ENCODE measurements at places on chromosomes 6 and 20. TPM values are rescaled to one million over a fixed set of nuclear protein-coding genes. Genes with fewer than 3 reads are reported as not detected.

The TMEM151B gene
- total RNA-seq: 0.39 TPM

The CABLES2 gene
- total RNA-seq: 17.9 TPM

The PTCRA gene
- total RNA-seq: not detected

The CLVS2 gene
- total RNA-seq: 0.04 TPM

The CALHM6 gene
- total RNA-seq: not detected

The CD83 gene
- 6.6 TPM for total RNA-seq

The C6orf52 gene
- 10.9 TPM for total RNA-seq

The FLRT3 gene
- total RNA-seq: 2.5 TPM

The FUT9 gene
- not detected for total RNA-seq

The ULBP2 gene
- not detected for total RNA-seq

GRCh38 chr20:47070176-47070575 is 175.5 kb downstream of the EYA2 start:
- no peaks in the 10 kb centered on the region for H3K27me3 ChIP-seq
- no peak overlapping the region for H3K27ac ChIP-seq
- no peaks in the 10 kb centered on the region for H3K36me3 ChIP-seq
- no peak overlapping the region for H3K4me3 ChIP-seq
- H3K4me1 ChIP-seq: no peaks in the 10 kb centered on the region

DNA sequence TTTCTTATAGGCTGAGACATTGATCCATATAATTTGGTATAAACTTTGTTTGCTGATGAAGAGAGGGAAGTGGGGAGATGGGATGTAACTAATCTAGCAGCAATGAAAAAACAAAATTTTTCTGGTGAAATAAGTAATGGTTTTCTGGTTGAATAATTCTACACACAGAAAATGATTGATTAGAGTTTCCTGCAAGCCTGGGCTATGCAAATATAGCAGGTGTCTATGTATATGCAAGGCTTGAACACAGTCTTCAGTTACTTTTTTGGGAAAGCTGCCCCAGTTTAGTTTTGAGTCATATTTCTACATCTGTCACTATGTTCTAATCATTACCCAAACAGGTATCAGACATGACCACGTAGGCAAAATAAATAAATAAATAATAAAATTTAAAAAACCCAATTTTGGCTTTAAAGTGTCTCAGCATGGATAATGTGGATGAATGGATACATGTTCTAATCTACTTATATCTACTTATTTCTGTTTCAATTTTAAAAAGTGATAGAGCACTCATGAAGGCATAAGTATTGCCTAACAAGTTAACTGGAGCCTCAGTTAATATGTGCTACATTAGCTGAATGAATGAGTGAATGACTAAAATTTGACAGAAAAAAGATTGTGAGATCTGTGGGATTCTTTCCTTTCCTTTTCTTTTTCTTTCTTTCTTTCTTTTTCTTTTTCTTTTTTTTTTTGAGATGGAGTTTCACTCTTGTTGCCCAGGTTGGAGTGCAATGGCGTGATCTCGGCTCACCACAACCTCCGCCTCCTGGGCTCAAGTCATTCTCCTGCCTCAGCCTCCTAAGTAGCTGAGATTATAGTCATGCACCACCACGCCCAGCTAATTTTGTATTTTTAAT is 37.2 kb upstream of the TFB1M start:
- no peak for DNase-seq
- H3K4me1 ChIP-seq: no peaks in the 10 kb centered on the region
- H3K27me3 ChIP-seq: no peaks in the 10 kb centered on the region
- no peaks in the 10 kb centered on the region for H3K36me3 ChIP-seq
- H3K4me3 ChIP-seq: no peak overlapping the region

GRCh38 chr20:23375827-23376226 is 13.8 kb downstream of the GZF1 start:
- H3K4me3 ChIP-seq: no peak overlapping the region
- H3K36me3 ChIP-seq: peaks cover 57% of the 10 kb centered on the region
- no peak overlapping the region for H3K27ac ChIP-seq
- no peaks in the 10 kb centered on the region for H3K4me1 ChIP-seq
- H3K27me3 ChIP-seq: no peaks in the 10 kb centered on the region
- DNase-seq: no peak

- no peak overlapping the region for H3K27ac ChIP-seq
- DNase-seq: no peak
- H3K4me1 ChIP-seq: no peaks in the 10 kb centered on the region
These were observed 73.1 kb downstream of the ADTRP start for GRCh38 chr6:11705483-11705882.

DNA sequence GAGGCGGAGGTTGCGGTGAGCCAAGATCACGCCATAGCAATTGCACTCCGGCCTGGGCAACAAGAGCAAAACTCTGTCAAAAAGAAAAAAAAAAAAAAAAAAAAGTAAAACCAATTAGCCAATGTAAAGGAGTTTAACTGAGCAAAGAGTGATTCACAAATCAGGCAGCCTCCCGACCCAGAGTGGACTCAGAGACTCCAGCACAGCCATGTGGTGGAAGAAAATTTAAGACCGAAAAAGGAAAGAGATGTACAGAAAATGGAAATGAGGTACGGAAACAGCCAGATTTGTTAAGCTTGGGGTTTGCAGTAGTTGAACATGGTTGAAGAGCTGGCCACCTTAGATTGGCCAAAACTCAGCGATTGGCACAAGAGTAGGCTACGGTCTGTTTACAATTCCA is 51.4 kb downstream of the ERMARD start:
- no peak overlapping the region for H3K4me3 ChIP-seq
- no peak for DNase-seq
- no peaks in the 10 kb centered on the region for H3K27me3 ChIP-seq
- H3K4me1 ChIP-seq: no peaks in the 10 kb centered on the region
- no peak overlapping the region for H3K27ac ChIP-seq

GRCh38 chr20:13265941-13266340 is 44.9 kb downstream of the ISM1 start:
- no peaks in the 10 kb centered on the region for H3K27me3 ChIP-seq
- no peak overlapping the region for H3K4me3 ChIP-seq
- no peaks in the 10 kb centered on the region for H3K36me3 ChIP-seq
- no peak overlapping the region for H3K27ac ChIP-seq

- no peak overlapping the region for H3K27ac ChIP-seq
- no peaks in the 10 kb centered on the region for H3K36me3 ChIP-seq
- H3K4me3 ChIP-seq: no peak overlapping the region
- H3K4me1 ChIP-seq: no peaks in the 10 kb centered on the region
- DNase-seq: no peak
These were observed 371.7 kb upstream of the RUNX2 start for GRCh38 chr6:44956396-44956795.

DNA sequence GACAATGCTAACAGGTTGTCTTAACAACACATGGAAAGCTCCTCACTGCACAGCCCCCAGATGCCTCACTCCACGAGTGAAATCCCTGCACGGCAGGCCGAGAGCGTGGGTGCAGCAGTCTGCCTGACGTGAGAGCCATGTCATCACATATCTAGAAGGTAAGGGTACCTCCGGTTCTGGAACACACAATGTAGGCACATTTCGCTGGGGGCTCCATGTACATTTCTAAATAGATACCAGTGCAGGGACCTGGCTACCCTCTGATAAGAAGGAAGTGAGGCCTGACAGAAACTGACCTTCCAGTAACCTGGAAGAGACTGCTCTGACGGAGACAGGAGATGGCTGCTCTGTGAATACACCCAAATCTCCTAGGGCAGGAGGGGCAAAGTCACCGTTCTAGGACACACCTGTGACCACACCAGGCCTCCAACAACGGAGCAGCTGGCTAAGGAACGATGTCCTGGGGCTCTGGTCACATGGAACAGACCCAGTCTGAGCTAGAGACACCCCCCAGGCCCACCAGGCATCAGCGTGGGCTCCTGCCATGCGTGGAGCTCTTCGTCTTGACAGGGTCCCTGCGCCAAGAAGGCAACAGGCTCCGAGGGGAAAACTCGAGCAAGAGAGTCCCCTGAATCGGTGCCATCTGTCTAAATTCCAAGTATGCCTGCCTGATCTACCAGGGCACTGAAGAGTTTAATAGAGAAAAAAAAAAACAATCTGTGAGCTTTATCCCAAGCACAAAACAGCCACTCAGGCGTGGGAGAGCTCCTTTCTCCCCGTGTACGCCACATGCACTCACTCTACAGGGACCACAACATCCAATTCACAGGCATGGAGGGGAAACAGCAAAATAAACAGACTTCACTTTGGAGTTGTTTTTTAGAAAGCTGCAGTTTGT is 27.5 kb downstream of the RNASET2 start:
- H3K27ac ChIP-seq: peak overlapping the region; percentile 28
- H3K36me3 ChIP-seq: no peaks in the 10 kb centered on the region
- H3K27me3 ChIP-seq: no peaks in the 10 kb centered on the region
- H3K4me1 ChIP-seq: peaks cover 10% of the 10 kb centered on the region

GRCh38 chr6:3231247-3232016 is 4.0 kb upstream of the TUBB2B start:
- H3K4me3 ChIP-seq: peak overlapping the region; percentile 41
- no peaks in the 10 kb centered on the region for H3K36me3 ChIP-seq

DNA sequence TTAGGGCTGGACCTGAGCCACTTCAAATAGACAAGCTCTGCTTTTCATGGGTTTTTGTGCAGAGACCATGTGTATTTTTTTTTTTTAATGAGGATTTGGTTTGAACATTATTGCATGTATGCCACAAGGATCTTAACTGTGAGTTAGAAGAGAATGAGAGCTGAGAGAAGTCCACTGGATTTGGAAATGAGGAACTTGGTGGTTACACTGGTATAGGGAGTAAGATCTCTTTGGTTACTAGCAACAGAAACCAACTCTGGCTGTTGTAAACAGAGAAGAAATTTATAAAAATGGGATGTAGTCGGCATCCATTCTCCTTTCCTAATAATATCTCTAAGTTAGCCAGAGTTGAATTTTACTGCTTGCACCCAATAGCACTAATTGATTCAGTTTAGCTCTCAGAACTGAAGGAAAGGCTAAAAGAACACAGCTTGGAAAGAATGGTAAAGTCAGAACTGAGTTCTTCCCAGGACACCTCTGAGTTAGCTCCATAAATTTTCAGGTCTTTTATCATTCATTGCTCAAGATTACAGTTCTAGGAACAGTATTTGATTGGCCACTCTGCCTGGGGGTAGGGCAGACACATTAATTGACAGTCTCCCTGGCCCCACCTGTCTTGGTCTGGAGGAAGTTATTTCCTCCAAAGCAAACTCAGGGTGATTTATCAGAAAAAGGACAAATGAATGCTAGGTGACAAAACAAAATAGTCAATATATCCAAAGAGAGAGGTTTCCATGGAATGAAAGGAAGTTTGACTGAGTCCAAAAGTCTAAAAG is 3.9 kb upstream of the WFDC2 start:
- H3K4me3 ChIP-seq: no peak overlapping the region
- peaks cover 4% of the 10 kb centered on the region for H3K4me1 ChIP-seq
- DNase-seq: no peak
- peaks cover 34% of the 10 kb centered on the region for H3K27me3 ChIP-seq
- H3K36me3 ChIP-seq: no peaks in the 10 kb centered on the region
- H3K27ac ChIP-seq: no peak overlapping the region

DNA sequence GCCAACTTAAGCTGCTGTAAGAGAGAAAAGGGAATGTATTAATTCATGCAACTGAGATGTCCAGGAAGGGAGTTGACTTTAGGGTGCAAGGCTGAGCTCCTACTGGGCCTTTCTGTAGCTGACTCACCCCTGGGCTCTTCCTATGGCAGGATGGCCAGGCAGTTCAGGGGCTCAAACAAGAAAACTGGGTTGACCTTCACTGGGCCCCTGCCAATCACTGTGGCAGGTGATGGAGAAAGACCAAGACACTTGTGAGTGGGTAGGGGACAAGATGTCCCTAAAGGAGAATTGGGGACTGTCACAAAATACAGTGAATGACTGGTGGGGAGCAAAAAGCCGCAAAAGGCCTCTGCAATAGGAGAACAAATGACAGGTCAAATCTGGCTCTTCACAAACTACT is 21.5 kb upstream of the RALGAPA2 start:
- no peak overlapping the region for H3K27ac ChIP-seq
- H3K4me1 ChIP-seq: no peaks in the 10 kb centered on the region
- H3K4me3 ChIP-seq: no peak overlapping the region
- no peaks in the 10 kb centered on the region for H3K27me3 ChIP-seq
- no peaks in the 10 kb centered on the region for H3K36me3 ChIP-seq

DNA sequence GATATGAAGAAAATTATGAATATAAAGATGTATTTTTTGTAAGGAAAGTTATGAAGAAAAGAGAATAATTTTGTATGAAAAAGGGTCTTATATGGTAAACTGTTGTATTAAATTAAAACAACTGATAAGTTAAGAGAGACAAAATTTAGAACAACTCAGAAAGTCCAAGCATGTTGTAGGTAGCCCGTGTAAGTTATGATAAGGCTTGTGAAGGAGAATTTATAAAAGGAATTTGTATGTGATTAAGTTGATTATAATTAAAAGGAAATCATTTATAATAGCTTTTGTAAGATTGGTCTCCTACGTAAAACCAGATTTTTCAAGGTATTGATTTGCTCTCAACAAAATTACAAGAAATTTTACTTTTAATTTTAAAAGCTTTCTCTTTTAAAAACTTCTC is 1579.3 kb downstream of the HACE1 start:
- DNase-seq: no peak
- H3K27me3 ChIP-seq: no peaks in the 10 kb centered on the region
- no peak overlapping the region for H3K27ac ChIP-seq
- no peaks in the 10 kb centered on the region for H3K36me3 ChIP-seq
- H3K4me1 ChIP-seq: no peaks in the 10 kb centered on the region

- no peak overlapping the region for H3K4me3 ChIP-seq
- H3K36me3 ChIP-seq: no peaks in the 10 kb centered on the region
- H3K4me1 ChIP-seq: no peaks in the 10 kb centered on the region
- H3K27me3 ChIP-seq: no peaks in the 10 kb centered on the region
- no peak overlapping the region for H3K27ac ChIP-seq
These were observed 190.1 kb downstream of the SCP2D1 start for GRCh38 chr20:19003366-19004336.

DNA sequence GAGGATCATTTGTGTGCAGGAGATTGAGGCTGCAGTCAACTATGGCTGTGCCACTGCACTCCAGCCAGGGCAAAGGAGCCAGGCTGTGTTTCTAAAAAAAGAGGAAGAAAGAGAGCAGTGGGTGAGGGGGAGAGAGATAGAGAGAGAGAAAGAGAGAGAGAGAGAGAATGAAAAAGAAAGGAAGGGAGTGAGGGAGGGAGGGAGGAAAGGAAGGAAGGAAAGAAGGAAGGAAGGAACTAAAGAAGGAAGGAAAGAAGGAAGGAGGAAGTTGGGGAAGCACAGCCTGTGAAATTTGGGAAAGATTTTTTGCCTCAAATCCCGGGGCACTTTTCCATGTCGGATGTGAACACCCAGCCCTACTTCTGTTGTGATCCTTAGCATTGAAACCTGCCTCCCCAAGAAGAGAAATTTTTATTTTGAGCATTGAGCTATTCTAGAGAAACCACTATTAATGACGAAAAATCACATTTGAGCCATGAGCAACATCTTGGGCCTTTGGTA is 57.8 kb downstream of the FOXA2 start:
- H3K36me3 ChIP-seq: no peaks in the 10 kb centered on the region
- H3K4me3 ChIP-seq: no peak overlapping the region
- H3K4me1 ChIP-seq: no peaks in the 10 kb centered on the region

- no peak within 1 kb of the TSS for H3K27ac ChIP-seq
- H3K36me3 ChIP-seq: no peaks in the 10 kb centered on the region
- H3K4me3 ChIP-seq: no peak within 1 kb of the TSS
- no peak for DNase-seq
- H3K4me1 ChIP-seq: peaks cover 3% of the 10 kb centered on the region
These were observed at the start of gene AIF1 for GRCh38 chr6:31614684-31615578. TSS of gene AIF1 (plus strand) at chr6:31615234. CDS start at chr6:31615330, 96 bp downstream.

GRCh38 chr6:105988812-105989577 is 97.1 kb upstream of the PRDM1 start:
- H3K27me3 ChIP-seq: peaks cover 97% of the 10 kb centered on the region
- H3K4me1 ChIP-seq: no peaks in the 10 kb centered on the region
- no peak overlapping the region for H3K4me3 ChIP-seq
- H3K27ac ChIP-seq: no peak overlapping the region
